ENCODE measurements at places on chromosomes 7 and 10.

GRCh38 chr10:29916669-29917068 is 142.7 kb downstream of the JCAD start:
- DNase-seq = no peak

GRCh38 chr10:63735305-63735704 is 214.1 kb downstream of the REEP3 start:
- DNase-seq = no peak

DNA sequence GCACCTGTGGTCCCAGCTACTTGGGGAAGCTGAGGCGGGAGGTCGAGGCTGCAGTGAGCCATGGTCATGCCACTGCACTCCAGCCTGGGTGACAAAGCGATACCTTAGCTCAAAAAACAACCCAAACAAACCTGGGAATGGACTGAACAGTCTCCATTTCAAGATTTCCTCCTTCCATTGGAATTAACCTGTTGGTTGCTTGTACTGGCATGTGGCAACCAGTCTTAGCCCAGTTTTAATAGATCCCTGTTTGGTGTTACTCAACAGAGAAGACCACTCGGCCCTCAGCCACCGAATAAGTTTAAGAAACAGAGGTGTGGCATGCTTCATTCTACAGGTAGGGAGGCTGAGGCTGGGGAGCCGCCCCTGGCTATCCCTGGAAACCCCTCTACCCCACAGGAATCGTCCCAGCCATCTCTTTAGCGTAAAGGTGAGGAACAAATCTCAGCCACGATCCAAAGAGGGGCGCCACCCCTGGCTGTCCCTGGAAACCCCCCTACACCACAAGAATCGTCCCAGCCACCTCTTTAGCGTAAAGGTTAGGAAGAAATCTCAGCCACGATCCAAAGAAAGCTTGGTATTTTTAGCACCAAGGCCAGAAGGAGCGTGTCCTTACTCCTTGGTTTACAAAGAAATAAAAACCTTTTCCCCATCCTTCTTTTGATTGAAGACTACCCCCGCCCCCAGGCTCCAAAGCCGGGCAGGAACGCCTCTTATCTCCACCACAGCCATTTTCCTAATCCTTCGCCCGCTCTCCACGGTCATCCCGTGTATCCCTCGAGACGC is 861 bp upstream of the TSPAN14 start:
- DNase-seq = no peak

DNA sequence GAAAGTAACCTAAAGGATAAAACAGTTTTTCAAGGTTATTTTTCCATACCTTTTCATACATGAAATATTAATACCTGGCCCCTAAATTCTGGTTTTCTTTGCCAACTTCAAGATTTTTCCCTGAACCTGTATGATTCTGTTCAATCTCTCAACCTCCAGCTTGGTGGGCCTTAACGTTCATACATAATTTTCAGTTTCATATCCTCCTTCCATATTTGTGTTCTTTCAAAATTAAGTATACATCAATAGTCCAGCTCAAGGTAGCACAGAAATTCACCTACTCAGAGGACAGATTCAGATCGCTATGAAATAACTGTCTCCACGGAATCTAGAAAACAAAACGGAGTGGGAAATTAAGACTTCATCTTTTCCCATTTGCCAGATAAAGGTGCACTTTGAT is 505.8 kb upstream of the GHITM start:
- DNase-seq = no peak

- DNase-seq = no peak
Observed at GRCh38 chr7:140004672-140005071, 58.1 kb downstream of the PARP12 start.

All from cerebellar cortex (tissue), 1 donor.